Fibroblast of mammary gland (primary cell): ENCODE measurements at places on chromosomes 3 and 15.

GRCh38 chr3:161108840-161109239 is 3.7 kb upstream of the B3GALNT1 start:
- peak; percentile 85 for DNase-seq

DNA sequence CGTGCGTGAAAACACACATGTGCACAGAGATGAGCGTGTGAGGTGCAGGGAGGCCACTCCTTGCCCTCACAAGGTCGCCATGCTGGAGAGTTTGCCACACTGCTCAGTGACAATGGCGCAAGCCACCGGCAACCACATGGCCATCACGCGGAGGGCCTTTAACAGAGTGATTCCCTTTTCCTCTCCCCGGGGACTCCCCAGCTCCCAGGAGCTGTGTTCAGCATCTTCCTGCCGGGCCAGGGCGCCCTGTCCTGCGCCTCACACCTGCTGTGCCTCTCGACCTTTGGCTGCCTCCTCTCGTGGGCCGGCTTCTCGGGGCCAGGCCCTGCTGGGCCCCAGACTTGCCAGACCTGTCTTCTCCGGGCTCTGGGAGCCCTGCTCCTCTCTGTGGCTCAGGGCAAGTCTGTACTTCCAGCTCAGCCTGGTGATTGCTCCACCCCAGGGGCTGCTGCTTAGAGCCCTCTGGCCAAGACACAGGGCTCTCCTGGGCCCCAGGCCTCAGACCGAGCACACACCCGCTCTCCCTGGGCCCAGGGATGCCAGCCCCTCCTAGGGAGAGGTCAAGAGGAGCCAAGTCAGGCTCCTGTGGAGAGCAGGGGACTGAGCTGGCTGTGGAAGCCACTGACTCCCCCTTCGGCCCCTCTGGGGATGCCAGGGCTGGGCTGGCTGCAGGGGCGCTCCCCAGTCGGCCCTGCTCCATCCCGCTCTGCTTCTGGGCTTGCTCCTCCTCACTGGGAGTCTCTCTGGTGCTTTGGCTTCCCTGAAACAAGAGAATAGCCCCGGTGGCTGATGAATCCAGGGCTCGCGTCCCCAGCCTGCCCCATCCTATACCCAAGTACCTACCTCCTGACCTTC is 5.6 kb downstream of the CCDC9B start:
- no peak for DNase-seq

- DNase-seq, result peak; percentile 99
These were observed 24.4 kb upstream of the TRIM59 start for GRCh38 chr3:160473978-160474377.

DNA sequence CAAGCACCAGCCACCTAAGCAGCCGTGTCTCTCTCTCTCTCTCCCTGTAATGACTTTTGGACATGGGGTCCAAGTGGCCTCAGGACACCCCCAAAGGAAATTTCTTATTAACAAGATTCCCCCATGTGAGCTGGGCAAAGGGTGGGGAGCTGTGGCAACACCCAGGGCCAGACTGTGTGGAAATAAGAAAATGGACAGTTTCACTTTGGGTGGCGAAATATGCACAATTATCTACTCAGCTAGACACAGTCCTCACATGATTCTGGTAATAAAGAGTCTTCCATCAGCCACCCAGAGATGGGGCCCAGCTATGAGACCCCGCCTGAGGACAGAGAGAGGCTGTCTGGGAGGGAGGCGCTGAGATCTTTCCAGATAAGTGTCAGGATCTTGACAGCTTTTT is 96.8 kb upstream of the TPM1 start:
- no peak for DNase-seq

GRCh38 chr3:184765047-184765729 is 46.8 kb upstream of the VPS8 start:
- DNase-seq, result no peak
